Activated naive CD4-positive, alpha-beta T cell (primary cell): ENCODE measurements at places on chromosomes 2 and 18.

GRCh38 chr2:153432381-153432780, 46.2 kb downstream of the RPRM start:
- no peak for DNase-seq

GRCh38 chr2:100643467-100643866, 80.7 kb downstream of the PDCL3 start:
- no peak for DNase-seq

GRCh38 chr2:43853141-43854081, 14.6 kb downstream of the ABCG8 start:
- DNase-seq = no peak

- DNase-seq = no peak
Observed at GRCh38 chr18:43800584-43800983, 523.3 kb upstream of the SYT4 start.

GRCh38 chr2:241373446-241373845, 17.4 kb downstream of the FARP2 start:
- no peak for DNase-seq

DNA sequence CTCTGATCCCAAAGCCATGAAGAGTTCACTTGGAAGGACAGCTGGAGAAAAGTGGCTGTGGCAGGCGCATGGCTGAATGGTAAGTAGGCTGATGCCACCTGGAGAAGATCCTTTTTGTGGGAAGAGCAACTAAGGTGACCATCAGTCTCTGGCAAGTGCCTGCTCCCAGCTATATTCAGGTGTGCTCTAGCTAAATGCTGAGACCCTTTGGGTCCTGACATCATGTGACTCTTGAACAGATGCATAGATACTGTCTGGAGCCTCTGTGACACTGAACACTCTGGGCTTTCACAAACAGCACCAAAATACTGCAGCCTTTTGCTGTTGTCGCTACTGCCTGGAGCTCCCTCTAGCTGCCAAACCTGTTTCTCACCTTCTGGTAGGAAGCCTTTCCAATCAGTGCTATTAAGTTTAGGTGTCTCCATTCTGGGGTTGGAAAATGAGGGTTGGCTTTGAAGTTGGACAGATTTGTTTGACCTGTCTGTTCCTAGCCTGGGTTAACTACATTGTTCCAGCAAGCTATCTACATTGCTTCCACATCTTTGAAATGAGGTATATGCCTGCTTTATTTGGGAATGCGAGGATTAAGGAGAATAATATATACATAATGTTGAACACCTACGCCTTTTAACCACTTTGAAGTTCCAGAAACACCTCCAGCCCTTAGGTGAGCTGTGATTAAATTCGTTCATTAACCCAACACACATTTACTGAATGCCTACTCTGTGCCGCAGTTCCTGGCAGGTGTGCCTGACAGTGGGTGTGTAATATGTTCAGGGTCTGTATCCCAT, 3.1 kb downstream of the EGR4 start:
- DNase-seq = no peak

- DNase-seq = no peak
Observed at GRCh38 chr18:50372743-50373142, 2.1 kb upstream of the SKA1 start.

- no peak for DNase-seq
Observed at GRCh38 chr2:168314236-168314635, 66.8 kb upstream of the STK39 start.

GRCh38 chr2:44118257-44118656, 50.4 kb upstream of the PPM1B start:
- no peak for DNase-seq

DNA sequence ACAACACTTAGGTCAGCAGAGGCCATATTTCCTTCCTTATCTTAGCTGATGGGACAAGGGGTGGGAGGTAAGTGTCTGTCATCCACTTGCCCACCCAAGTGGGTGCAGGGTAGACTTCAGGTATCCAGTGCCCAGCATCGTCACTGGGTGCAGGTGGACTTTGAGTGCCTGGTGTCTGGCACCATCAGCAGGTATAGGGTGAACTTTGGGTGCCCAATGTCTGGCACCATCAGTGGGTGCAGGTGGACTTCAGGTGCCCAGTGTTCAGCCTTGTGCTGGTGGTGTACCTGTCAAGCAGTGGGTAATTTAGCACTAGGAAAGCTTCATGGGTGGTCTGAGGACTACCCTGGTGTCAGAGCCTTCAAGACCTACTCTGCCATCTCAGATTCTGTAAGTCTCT, 175.6 kb downstream of the SEPTIN10 start:
- DNase-seq = no peak

DNA sequence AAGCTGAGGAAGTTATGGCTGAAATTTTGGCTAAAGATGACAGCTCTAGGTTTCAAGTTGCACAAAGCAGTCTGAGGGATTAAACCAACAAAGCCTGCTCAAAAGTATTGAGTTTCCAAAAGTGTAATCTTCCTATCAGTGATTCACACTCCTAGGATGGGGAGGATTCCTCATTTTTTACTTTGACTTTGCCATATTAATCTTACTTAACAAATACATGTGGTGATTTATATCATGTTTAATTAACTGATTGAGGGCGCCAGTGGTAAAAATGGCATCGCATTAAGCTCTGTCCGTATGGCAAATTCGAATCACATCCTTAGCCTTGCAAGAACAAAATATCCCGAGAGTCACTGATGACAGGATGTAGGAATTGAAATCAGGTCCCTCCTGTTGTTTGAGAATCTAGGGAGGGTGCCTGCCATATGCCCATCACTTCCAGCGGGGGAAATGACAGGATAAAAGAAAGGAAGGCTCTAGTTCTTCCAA, 78.1 kb upstream of the ETAA1 start:
- no peak for DNase-seq

GRCh38 chr2:235238537-235238936, 255.3 kb upstream of the AGAP1 start:
- no peak for DNase-seq

DNA sequence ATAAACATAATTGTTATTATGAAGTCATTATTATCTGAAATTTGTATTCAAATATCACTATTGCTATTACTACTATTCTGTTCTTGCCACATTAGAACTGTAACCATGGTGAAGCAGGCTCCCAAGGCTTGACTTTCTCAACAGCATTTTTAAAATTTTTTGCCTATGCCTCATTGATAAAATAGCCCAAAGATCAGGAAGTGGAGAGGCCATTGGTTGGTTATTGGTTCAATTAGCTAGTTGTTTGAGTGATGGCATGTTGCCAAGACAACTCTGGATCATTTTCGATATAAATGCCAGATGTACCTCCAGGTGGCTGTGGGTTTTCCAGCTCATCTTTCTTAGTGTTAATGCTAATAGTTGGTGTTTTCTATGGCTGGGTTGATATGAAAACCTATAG, 513.5 kb downstream of the TRIB2 start:
- no peak for DNase-seq

- DNase-seq = no peak
Observed at GRCh38 chr2:88831792-88832248, 140.3 kb downstream of the RPIA start.

DNA sequence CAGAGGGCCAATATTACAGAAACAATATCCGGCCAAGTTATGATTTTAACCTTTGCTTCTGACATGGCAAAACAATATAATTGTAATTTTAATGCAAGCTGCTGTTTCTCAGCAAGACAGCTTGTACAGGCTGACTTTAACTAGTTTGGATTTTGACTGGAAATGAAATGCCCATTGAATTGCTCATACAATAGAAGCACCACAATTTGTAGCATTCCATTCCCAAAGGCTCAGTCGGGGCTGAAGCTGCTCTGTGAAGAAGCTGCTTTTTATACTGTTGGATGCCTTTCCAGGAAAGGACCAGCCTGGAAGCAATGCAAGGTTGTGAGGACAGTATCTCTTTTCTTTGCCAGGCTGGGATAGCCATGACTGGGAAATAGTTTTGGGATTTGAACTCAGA, 677.0 kb upstream of the FANCL start:
- DNase-seq = no peak

- DNase-seq = no peak
Observed at GRCh38 chr2:70777450-70777849, 9.4 kb upstream of the ADD2 start.

- DNase-seq = no peak
Observed at GRCh38 chr2:18153741-18154140, 275.3 kb downstream of the KCNS3 start.

DNA sequence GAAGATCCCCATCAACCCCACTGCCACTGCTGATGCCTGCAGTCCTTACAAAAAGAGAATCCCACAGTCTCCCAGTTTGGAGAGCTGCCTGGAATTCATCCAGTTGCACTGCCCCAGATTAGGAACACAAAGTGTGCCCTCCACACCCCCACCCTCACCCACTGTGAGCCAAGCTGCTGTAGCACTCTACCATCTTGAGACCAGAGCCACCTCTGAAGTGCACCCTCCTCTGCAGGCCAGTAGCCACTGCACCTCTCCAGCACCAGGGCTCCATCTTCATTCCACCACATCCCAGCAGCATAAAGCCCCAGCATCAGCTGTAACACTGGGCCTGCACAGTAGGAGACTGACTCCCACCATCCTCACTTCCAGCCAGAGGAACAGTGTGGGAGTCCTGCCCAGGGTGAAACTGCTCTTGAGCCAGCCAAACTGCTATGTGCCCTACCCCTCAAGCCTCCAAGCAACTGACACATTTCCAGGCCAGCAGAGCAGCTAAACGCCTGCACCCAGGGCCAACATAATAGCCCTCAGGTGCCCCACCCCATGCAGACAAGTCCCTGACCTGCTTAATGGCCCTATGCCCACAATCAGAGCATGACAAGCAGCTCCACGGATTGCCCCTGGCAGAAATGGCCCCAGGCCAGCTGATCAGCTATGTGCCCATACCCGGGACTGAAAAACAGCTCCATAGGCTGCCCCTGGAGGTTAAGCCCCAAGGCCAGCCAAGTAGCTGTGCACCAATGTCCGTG, 206.0 kb downstream of the ATAD2B start:
- no peak for DNase-seq

DNA sequence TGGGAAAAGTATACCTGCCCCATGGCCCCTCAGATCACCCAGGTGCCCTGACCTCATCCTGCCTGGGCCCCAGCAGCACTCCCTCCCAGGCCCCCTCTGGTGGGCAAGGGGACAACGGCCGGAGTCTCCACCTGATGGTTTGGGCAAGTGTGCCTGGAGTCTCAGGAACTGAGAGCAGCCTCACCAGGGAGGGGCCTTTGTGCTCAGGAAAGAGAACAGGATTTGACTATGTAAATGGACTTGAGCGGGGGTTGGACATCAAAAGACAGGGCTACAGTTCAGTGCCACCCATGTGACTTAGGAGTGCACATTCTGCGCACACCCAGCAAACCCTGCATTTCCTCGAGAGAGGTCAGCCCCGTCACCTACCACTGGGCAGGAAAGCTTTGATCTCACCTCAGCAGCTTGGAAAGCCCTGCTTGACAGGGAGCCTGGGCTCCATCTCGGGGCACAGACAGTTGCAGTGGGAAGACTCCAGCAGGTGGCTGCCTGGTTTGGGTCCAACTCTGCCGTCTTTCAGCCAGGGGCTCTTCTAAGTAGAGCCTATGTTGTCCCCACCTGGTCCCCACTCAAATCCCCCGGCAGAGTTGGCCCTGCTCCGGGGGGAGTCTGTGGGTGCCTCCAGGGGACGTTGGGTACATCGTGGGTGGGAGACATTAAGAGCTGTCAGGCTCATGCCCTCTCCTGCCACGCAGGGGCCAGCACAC, 3.3 kb downstream of the INPP5D start:
- no peak for DNase-seq

DNA sequence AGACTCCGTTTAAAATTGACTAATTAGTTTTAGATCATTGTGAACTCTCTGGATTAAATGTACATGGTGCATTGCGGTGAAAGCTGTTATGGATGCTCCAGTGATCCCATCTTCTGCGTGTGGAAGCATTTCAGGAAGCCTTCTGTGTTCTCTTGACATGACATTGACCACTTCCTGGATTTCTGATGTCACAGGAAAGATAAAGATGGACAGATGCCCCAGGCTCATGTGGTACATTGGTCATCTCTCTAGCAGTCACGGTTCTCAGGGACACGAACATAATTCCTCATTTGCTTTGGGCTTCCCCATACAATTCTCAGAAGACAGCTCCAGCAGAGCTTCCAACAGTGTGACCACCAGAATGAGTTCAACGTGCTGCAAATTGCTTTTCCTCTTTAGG, 26.9 kb downstream of the AGAP1 start:
- DNase-seq = no peak

- no peak for DNase-seq
Observed at GRCh38 chr2:218478544-218478943, 59.6 kb downstream of the VIL1 start.

GRCh38 chr2:59706729-59707128, 846.7 kb downstream of the BCL11A start:
- DNase-seq = no peak

- no peak for DNase-seq
Observed at GRCh38 chr2:236531996-236532395, 37.6 kb upstream of the ACKR3 start.
